ENCODE measurements at places on chromosomes 12 and 14.

DNA sequence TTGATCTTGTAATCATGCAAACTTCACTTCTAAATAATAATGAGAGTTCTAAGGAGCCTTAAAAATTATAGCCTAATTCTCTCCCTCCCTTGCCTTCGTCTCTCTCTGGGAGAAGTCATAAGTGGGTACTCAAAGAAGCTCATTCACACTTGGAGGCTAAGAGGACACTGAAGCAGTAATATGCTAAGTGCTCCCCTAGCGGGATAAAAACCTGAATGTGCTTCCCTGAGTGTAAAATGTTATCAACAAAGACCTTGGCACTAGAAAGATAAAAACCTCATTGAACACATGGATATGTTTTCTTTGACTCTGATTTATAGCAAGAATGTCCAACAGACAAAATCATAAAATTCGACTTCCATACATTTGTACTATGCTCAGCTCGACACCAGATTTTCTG, 337.9 kb upstream of the NOVA1 start:
- DNase-seq = no peak

DNA sequence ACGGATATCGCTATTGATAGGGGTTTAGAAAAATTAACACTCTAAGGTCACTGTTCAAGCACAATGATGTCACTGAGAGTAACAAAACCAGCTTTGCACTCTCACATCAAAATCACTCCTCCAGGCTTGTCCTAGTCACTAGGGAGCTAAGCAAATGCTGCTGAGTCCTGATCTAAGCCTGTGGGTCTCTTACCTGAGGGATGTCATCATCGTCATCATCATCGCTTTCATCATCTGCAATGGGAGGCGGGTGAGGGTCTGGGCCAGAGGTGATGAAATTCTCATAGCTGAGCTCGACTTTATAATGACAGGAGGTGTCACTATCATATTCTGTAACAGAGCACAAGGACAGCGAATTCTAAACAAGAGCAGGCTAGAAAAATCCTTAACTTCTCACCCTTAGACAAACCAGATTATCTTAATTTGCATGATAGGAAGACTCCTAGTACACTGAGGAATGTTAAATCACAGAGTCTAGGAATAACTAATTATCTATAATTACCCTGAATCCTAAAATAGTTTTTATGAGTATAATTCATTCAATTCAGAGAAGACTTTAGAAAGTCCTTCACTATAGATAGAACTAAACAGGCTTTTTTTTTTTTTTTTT, 83.0 kb downstream of the TRAFD1 start:
- no peak for DNase-seq

DNA sequence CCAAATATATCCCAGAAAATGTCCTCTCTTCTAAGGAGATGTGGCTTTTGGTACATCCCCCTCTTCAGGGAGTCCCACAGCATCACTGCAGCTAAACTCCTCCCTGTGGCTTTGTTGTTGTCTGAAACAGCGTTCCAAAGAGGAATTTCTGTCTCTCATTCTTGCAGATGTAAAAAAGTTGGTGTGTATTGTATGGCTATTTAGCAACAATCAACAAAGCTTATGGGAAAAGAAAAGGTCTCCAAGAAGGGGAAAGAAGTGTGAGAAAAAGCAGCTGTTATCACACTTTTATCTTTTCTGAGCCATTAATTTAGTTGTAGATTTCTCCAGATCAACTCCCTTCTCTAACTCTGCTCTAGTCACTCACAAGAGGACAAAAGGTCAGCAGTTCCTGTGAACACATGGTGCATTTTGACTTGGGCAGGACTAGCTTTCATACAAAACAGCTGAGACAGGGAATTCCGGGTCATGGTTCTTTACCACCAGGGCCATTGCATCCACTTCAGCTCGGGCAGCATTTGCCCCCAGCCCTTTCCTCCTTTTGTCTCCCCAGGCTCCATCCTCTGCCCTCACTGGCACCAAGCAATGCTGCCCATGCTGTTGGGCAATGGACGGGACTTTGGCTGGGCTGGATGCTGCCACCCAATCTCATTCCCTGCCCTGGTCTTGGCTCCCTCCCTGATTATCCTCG, 184.7 kb downstream of the TMX1 start:
- no peak for DNase-seq

DNA sequence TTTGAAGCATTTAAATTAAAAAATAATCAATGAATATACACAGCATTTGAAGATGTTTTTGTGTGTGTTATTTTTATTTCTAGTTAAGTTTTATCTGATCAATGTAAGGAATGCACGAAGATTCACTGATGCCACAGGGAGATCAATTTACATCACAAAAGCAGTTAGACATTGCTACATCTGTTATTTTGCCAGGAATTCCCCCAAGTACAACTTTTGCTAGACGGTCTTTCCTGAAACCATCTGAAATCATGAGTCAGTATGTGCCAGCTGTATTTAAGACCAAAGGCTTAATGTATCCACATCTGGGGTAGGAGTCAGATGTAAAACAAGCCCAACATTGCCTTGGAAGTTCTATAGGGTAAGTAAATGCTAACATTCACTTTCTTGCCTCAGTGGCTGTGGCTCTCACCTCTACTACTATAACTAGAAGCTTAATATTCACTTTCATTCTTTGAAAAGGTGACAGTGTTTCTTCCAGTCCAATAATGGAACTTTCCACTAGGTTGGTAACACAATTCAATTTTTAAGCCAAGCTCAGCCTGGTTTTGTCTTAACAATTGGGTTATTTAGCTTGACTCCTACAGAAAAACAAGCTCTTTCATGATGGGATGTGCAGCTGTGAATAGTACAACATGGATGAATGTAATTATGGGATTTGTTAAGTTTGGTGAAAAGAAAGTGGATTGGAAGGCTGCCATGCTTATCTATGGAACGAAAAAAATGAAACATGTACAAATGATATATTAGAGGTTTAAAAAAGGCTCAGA, 385.4 kb upstream of the TMEM132C start:
- DNase-seq = no peak

- DNase-seq = peak; percentile 28
Observed at GRCh38 chr12:65232476-65233077, 45.9 kb upstream of the MSRB3 start.

DNA sequence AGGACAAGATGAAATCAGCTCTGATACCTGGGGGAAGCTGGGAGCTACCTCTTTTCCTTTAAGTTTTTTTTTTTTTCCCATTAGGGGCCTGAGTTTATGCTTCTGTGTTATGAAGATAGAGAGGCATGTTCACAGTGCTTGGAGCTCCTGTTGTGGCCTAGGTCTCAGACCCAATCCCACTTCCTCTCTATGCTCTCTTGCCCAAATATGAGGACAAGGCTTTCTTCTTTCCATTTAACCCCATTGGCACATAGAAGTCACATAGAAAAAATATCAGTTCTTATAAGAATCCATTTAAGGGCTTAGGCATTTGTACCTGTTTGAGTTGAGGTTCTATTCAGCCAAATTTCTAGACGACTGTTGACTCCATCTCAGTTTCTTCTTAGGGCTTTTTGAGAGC, 12.6 kb downstream of the MRPS35 start:
- DNase-seq = no peak

DNA sequence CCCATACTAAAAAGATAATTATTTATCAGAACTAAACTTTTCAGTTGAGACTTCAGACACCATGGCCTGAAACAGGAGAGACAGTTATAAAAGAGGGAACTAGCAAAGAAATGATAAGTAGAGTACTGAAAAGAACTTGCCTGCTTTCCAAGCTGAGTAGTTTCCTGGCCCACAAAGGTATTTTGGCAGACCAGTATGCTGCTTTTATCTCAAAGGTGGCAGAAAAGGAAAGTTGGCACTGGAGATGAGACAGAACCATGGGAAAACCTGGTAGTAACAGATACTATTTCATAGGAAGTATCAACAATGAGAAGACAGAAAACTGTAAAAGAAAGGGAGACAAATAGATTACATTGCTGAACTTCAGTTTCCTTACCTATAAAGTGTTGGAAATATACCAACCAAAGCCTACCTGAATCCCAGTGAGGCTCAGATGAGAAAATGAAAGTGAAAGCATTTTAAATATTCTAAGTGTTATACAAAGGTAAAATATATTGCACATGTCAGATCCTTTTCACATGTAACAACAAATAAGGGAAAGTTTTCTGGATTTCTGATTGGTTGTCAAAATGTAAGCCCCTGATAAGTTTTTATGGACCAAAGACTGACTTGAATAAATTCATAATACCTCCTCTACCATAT, 155.3 kb upstream of the FSCB start:
- no peak for DNase-seq

DNA sequence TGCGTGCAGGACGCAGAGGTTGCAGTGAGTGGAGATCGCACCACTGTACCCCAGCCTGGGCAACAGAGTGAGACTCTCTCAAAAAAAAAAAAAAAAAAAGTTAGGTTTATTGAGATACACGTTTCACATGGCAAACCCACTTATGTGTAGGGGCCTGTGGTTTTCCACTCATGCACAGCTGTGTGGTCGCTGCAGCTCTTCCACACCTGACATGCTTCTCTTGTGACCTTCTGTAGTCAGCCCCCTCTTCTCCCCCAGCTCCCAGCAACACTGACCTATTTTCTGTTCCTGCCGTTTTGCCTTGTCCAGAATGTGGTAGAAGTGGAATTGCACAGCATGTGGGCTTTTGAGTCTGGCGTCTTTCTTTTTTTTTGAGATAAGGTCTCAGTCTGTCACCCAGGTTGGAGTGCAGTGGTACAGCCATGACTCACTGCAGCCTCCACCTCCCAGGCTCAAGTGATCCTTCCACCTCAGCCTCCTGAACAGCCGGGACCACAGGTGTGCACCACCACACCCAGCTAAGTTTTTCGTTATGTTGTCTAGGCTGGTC, 8.4 kb downstream of the MTA1 start:
- DNase-seq = no peak

- no peak for DNase-seq
Observed at GRCh38 chr12:78120866-78121560, 290.3 kb downstream of the NAV3 start.

GRCh38 chr12:65015850-65016249, 105.3 kb downstream of the WIF1 start:
- no peak for DNase-seq

DNA sequence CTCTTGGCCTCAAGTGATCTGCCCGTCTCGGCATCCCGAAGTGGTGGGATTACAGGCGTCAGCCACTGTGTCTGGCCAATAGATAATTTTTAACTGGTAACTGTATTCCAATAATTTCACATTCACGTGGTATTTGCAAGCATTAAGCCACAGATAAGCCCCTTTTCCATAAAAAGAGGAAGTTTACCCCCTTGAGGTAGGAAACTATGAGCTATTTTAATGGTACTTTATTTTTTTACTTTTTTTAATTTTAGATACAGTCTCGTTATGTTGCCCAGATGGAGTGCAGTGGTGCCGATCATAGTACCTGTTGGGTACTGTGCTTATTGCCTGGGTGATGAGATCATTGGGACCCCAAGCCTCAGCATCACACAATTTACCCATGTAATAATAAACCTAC, 42.9 kb upstream of the AP4S1 start:
- DNase-seq = no peak

- DNase-seq = no peak
Observed at GRCh38 chr12:61780435-61780834, 479.8 kb upstream of the USP15 start.

GRCh38 chr12:62900686-62901272, 34.2 kb downstream of the PPM1H start:
- DNase-seq = no peak

- no peak for DNase-seq
Observed at GRCh38 chr14:91041450-91041849, 19.0 kb downstream of the RPS6KA5 start.

DNA sequence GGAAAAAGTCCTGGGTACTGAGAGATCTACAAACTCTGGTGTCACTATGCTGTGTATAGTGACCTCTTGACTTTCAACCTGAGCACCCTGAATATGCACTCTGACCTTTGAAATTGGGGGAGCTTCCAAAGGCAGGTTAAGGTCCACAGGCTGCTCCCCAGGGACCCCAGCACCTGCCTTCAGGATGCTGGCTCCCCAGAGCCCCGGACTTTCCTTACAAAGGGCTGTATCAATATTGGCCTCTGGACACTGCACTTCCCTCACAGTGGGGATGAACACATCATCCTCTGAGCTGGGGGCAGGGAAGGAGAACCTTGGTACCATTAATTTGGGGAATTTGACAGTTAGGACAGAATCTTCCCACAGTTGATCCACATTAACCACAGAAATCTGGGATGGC, 14.3 kb downstream of the PLD4 start:
- DNase-seq = no peak

DNA sequence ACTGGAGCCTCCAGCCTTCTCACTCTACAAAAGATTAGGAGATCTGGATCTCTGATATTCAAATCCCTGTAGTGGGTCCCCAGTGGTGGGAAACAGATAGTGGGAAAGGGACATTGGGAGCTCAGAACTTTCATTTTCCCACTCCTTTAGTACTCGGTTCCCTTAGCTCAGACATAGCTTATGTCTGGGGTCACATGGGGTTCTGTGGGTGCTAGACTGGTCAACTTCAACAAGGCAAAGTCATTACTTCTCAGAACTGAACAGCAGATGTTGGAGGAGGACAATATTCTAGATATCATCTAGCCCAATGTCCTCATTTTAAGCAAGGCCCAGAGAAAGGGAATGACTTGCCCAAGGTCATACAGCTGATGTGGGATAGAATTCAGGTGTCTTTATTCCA, 19.5 kb upstream of the ITGA5 start:
- DNase-seq = no peak

DNA sequence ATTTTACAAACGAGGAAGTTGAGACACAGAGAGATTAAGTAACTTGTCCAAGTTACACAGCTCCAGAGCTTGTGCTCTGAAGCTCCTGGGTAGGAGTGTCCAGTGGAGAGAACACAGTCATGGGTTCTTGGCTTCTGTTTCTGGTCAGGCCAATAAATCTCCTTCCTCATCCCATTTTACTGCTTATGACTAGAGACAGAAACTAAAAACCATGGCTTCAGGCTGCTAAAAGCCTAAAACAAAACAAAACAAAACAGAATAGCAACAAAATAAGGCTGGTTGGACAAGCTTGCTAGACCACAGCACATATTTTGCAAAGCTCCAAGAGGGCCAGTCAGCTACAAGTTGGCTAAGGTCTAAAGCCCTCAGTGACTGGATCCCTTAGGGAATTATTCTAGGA, 49.8 kb downstream of the PTGER2 start:
- no peak for DNase-seq

DNA sequence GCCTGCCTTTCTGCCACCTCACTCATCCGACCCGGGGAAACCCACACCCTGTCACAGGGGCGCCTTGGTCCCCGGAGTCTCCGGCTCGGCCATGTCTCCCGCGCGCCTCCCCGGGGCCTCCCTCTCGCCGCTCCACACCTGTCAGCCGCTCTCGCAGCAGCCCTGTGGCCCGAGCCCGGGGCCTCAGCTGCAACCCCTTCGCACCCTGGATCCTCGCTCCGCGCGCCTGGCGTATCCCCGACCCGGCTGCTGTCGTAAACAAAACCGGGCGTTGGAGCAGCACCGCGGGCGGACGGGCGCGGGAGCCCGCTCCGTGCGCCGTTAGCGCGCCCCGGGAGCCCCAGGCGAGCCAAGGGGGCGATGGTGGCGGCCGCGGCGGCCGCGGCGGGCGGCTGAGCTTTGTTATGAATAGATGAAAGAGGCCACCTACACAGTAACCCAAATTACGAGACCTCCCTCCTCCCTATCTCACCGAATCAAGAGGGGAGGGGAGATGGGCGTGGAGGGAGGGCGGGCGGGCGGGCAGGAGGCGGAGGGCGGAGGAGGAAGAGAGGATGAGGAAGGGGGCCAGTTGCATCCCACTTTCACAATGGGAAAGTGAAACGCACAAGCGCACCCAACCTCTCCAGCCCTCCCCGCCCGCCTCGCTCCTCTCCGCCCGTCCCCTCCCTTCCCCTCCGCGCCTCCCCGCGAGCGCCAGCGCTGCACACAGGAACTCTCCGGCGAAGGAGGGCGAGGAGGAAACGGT, at the start of gene PLXNC1:
PLXNC1 (plus strand) TSS at position 587 of the 748 bp plus-strand sequence. CDS start 395 bp downstream, outside the sequence.
- DNase-seq = peak; percentile 77

Data from CD4-positive, alpha-beta T cell treated with Interleukin-10 for 1 hour (primary cell).